ENCODE measurements at places on chromosomes 7 and 10. TPM values are rescaled to one million over a fixed set of nuclear protein-coding genes. Genes with fewer than 3 reads are reported as not detected.
A peak's percentile ranks its signal among the peaks of the same experiment; 100 is the strongest.

HACD1 gene
- 15.3 TPM for polyA plus RNA-seq

SLC25A13 gene
- 40.7 TPM for polyA plus RNA-seq

SPDYE8 gene
- polyA plus RNA-seq = 0.69 TPM

ZNF37A gene
- 18.8 TPM for polyA plus RNA-seq

CALD1 gene
- 270 TPM for polyA plus RNA-seq

SCD gene
- 36.9 TPM for polyA plus RNA-seq

TMEM106B gene
- 124 TPM for polyA plus RNA-seq

CH25H gene
- 2.7 TPM for polyA plus RNA-seq

LYZL2 gene
- not detected for polyA plus RNA-seq

ANKRD1 gene
- 0.79 TPM for polyA plus RNA-seq

- no peak for DNase-seq
Observed at GRCh38 chr10:8665322-8665721, 610.8 kb downstream of the GATA3 start.

- no peak for DNase-seq
Observed at GRCh38 chr10:133474665-133475424, 21.1 kb downstream of the SCART1 start.

DNA sequence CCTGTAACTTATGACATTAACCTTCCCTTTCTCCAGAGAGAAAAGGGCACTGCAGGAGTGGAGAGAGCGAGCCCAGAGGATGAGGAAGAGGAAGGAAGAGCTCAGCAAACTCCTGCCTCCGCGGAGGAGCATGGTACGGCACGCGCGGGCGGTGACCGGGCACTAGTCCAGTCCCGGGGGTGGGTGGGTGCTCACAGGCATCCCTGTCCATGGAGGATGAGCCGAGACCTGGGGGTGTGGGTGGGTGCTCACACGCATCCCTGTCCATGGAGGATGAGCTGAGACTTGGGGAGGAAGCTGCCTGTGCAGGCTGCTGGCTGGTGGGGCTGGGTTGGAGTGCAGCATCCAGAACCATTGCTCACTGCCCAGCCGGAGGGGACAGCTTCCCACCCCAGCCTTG lies 23.8 kb downstream of the LRRC27 start:
- DNase-seq = no peak

DNA sequence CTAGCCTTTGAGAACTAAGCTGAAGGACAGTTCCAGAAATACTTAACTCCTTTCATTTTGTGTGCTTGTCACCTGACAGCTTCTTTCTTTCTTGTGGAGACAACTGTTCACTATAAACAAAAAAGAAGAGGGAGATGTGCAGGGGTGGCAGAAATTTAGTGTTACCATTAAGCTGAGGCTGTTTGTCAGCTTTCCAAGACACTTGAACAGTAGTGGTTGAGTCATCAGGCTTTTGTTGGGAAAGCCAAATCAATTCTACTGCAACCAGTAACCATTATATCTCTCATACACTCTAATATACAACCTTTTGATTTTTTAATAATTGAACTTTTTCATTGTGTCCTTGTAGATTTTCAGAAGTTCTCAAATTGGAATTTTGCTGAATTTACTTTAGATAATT lies 75.3 kb downstream of the POLL start:
- no peak for DNase-seq

- no peak for DNase-seq
Observed at GRCh38 chr7:13946181-13946580, 43.3 kb downstream of the ETV1 start.

DNA sequence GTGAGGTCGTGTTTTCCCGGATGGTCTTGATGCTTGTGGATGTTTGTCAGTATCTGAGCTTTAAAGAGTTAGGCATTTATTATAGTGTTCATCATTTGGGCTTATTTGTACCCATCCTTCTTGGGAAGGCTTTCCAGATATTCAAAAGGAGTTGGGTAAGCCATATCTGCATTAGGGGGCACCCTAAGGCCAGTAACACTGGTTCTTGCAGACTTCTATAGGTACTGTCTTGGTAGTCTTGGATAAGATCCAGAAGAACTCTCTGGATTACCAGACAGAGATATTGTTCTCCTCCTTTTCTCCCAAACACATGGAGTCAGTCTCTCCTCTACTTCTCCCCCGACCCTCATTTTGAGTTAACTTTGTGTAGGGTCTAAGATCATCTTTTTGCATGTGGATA lies 92.8 kb downstream of the SDK1 start:
- DNase-seq = no peak

GRCh38 chr10:94115725-94116124 lies 122.0 kb downstream of the PLCE1 start:
- DNase-seq = no peak

DNA sequence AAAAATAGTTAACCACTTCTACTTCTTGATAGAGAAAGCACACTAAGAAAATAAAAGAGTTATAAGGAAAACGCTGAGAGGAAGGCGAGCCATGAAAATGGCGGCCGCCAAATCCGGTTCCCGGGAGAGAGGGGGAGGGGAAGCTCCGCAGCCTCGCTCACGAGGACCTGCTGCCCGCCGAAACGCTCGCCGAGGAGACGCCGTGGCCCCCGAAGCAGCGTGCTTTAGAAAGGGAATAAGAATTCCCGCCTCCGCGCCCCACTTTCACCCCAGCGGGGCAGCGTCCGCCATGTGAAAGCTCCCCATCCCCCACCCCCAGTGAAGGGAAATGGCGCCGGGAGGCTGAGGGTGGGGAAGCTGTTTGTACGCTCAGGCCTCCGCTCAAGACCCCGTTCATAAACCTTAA lies 505 bp downstream of the HNRNPA2B1 start:
- DNase-seq = peak; percentile 55

- DNase-seq = no peak
Observed at GRCh38 chr7:27994639-27995038, 186.0 kb downstream of the JAZF1 start.

DNA sequence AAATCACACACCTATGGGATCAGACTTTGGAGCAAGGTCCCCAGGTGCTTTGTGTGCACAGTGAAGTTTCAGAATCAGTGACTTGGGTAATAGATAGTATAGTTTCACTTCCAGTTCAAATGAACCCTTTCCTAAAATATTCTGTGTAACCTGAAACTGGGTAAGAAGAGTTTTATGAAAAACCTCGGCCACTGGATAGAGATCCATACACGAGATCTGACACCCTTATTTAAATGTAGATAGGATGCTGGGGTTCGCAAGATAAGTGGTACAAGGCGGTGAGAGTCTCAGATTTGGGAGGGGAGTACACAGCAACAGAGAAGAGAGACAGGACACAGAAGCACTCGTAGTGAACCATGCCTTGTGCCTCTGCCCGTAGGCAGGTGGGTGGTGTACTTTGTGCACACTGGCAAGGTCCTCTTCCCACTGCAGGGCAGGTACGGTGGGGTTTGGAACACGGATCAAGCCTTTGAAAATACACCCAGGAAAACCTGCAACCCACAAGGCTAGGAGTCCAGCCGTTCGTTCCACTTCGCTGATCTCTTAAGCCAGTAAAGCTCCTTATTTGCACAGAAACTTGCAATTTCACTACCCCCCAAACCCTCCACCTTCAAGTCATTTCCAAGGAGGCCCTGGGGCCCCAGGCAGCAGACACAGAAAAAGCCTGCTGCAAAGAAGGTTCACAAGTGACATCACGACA lies 162.8 kb downstream of the USP6NL start:
- DNase-seq = no peak

GRCh38 chr10:4740471-4740870 lies 85.5 kb upstream of the AKR1E2 start:
- DNase-seq = no peak

GRCh38 chr10:4181081-4181480 lies 396.1 kb upstream of the KLF6 start:
- DNase-seq = no peak

- DNase-seq = no peak
Observed at GRCh38 chr10:26855186-26855585, 5.6 kb downstream of the ABI1 start.

DNA sequence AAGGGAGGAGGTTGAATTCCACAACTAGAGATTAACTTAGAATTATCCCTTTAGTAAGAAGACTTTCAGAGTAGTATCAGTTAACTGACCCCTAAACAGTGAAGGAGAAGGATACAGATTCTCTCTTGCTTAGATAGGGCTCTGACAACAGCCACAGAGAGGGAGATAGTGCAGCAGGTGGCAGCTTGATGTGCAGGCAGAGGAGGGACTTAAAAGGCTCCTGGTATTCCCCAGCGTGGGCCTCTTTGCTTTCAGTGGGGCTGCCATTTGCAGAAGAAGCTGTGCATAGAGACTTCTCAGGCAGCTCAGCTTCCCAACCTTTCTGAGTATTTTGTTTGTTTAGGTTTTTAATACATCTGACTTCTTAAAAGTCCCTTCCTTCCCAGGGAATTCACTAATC lies 16.0 kb downstream of the FZD1 start:
- no peak for DNase-seq

DNA sequence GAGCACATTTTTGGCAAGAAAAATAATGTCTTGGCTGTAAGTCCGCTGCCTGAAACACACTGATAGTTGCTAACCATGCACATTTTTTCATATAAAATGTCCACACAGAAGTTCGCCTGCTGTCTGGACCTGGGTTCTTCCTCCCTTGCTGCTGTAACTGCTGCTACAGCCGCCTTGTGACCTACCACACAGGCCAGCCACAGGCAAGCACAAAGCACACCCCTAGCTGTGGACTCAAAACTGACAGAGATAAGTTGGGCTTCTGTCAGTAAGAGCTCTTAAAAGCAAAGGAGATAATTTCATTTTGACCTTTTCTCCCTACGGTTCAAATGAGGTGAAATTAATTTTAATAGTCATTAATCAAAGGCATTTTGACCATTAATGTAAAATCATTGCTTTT lies 354.7 kb downstream of the OTUD1 start:
- no peak for DNase-seq

GRCh38 chr10:108560488-108560887 lies 1362.8 kb downstream of the XPNPEP1 start:
- no peak for DNase-seq

All from left renal pelvis (tissue), 4 donors.